ENCODE measurements at places on chromosomes 7 and 10. TPM values are rescaled to one million over a fixed set of nuclear protein-coding genes. Genes with fewer than 3 reads are reported as not detected.

LRIT1 gene
- total RNA-seq: not detected

PLAC9 gene
- total RNA-seq: not detected

C10orf88 gene
- total RNA-seq: 1.8 TPM

RNF133 gene
- not detected for total RNA-seq

CRPPA gene
- total RNA-seq: 2.5 TPM

ACSM6 gene
- not detected for total RNA-seq

SNX8 gene
- total RNA-seq: 41.7 TPM

RASA4B gene
- 13.9 TPM for total RNA-seq

A1CF gene
- 0.16 TPM for total RNA-seq

GNB2 gene
- 317 TPM for total RNA-seq

PNLIPRP1 gene
- not detected for total RNA-seq

DNA sequence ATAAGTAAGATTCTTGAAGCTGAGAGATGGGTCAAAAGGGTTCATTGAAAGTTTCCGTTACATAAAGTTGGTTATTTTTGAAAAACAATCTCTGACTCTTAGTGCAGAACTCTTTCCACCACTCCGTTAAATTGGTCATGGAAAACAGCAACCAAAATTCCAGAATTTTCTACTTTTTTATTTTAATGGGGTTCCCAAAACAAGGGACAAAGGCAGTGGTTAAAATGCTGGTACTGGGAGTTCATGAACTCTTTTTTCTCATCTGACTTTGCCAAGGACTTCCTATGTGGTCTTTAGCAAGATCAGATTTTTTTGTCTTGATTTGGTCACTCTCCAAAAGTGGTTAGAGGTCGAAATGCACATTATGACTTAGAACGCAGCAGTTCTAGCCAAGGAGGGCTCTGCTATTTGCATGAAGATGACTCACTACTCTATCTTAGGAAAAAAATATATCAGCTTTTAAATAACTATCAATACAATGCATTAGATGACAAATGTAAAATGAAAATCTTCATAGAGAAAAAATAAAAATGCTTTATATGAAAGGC is 145.7 kb downstream of the REEP3 start:
- no peak for DNase-seq

- no peak for DNase-seq
These were observed 24.0 kb upstream of the KMT2C start for GRCh38 chr7:152459724-152460251.

- no peak for DNase-seq
These were observed 142.2 kb upstream of the HDAC9 start for GRCh38 chr7:18353339-18353738.

DNA sequence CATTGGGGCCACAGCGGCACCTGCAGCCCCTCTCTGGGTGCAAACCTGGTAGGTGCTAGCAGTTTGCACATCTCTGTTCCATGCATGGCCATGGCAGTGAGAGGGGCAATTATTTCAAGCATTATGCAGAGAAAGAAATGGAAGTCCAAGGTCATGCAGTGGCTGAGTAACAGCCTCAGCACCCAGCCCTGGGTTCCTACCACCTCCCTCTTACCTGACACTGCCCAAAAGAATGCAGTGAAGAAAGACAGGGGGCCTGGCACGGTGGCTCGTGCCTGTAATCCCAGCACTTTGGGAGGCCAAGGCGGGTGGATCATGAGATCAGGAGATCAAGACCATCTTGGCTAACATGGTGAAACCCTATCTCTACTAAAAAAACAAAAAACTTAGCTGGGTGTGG is 4.9 kb upstream of the CHST12 start:
- no peak for DNase-seq

GRCh38 chr7:11026452-11027359 is 53.0 kb downstream of the PHF14 start:
- no peak for DNase-seq

GRCh38 chr7:15105711-15106110 is 203.2 kb upstream of the DGKB start:
- DNase-seq: no peak

- no peak for DNase-seq
These were observed 140.6 kb downstream of the TMEM168 start for GRCh38 chr7:112649560-112649959.

DNA sequence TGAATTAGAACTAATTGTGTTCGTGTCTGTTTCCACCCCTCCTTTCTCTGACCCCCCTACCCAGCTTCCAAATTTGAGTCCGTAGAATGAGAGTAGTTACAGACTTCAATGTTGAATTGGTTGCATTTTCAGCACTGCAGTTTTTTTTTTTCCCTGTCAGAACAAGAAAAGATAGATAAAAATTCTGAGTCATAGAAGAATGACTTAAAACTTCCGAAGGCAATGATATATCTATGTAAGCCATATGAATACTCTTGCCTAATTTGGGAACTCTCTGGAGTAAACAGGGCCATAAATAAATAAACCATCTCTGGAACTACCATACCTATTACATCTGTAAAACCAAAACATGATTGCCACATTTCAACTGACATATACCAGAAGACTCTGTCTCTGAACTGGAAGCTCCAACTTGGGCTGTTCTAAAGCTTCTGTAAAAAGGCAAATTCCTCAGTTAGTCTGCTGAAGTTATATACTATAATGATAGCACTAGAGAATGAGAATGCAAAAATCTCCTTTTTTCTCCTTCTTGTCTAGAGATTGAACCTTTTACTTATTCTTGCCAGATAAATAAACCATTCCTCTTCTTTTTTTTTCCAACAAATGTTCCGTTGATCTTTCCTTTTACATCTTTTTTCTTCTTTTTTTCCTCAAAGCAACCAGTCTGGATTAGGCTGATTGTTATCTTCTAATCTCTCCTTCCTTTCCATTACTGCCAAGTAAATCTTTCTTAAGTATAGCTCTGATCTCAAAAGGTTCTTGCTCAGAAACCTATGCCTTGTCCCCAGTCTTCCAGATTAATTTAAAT is 23.5 kb downstream of the VCL start:
- DNase-seq: no peak

DNA sequence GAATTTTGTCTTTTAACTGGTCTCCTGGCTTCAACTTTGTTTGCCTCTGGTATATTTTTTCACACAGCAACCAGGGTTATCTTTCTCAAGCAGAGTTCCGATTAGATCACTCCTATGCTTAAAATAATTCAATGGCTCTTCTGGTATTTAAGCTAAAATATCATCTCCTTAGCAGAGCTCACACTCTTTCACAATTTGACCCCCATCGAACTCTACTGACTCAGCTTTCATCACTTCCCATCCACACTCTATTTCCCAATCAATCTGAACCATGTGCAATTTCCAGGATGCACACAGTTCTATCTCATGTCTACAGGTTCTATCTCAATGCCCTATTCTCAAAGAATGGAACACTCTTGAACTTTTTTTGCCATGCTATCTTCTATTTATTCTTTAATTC is 809.5 kb downstream of the GRID1 start:
- no peak for DNase-seq

- no peak for DNase-seq
These were observed 52.2 kb upstream of the SUN1 start for GRCh38 chr7:780081-780480.

- DNase-seq: no peak
These were observed 58.2 kb downstream of the GPR141 start for GRCh38 chr7:37741776-37742175.

GRCh38 chr7:29105752-29106668 is 40.3 kb downstream of the CPVL start:
- peak; percentile 73 for DNase-seq

GRCh38 chr7:111229916-111230315 is 139.0 kb downstream of the LRRN3 start:
- no peak for DNase-seq

DNA sequence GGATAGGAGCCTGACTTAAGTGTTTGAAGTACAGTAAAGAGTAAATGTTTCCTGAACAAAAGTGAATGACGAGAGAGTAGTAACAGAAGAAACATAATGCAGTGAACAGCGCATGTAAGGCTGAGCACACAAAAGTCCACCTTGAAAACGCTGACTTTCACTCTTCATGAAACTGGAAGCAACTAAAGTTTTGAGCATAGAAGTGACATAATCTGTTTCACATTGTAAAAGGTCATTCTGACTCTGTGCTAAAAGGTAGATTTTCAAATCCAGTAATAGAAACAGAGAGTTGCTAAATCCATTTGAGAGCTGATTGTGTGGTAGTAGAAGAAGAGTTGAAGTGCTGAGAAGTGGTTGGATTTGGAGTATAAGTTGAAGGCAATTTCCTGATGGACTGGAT is 1037.0 kb downstream of the CNTNAP2 start:
- no peak for DNase-seq

GRCh38 chr7:104064969-104065387 is 75.5 kb upstream of the RELN start:
- no peak for DNase-seq

DNA sequence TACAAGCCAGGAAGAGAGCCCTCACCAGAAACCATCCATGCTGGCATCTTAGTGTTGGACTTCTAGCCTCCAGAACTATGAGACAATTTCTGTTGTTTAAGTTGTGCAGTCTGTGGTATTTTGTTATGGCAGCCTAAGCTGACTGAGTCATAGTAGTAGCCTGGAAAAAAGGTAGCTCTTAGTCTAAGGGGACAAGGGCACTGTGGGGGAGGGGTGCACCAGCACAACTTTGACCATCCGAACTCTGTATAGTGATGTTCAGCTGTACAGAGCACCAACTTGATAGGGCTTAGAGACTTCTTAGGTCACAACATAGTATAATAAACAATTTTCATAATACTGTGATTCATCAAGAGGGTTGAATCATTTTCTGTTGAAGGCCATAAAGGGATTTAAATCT is 14.3 kb downstream of the EIF4EBP2 start:
- DNase-seq: no peak

DNA sequence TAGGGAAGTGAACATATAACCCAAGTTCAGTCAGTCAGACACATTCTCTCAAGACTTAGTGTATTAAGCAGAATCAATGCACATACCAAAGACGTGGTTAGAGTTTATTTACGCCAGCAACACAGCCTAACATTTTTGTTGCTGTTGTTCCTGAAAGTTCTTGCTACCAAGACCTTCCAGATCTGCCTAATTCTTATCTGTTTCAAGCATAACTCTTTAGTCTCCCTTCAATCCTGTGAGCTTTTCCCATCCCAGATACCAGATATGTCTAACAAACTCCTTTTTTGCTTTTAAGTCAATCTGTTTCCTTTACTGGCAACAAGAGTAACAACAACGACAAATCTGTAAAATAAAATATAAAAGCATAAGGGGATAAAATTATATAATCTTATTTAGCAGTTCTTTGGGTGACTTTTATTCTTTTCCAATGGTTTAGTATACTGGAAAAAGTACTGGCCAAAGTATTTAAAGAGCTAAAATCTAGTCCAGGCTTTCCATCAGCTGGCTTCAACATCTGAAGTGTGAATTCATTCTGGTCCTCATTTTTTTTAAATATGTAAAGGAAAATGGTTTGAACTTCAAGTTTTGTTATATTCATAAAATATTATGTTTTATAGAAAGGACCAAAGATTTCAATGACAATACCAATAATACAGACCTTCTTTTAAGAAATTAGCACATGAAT is 193.8 kb downstream of the IMMP2L start:
- DNase-seq: no peak

- DNase-seq: no peak
These were observed 131.7 kb downstream of the TEX36 start for GRCh38 chr10:125551247-125551646.

GRCh38 chr10:121796342-121796741 is 131.5 kb downstream of the ATE1 start:
- no peak for DNase-seq

GRCh38 chr7:110922906-110923305 is 168.0 kb upstream of the LRRN3 start:
- no peak for DNase-seq

GRCh38 chr10:15791816-15792524 is 68.3 kb downstream of the MINDY3 start:
- DNase-seq: no peak

- DNase-seq: no peak
These were observed 16.9 kb upstream of the MTURN start for GRCh38 chr7:30117896-30118295.

DNA sequence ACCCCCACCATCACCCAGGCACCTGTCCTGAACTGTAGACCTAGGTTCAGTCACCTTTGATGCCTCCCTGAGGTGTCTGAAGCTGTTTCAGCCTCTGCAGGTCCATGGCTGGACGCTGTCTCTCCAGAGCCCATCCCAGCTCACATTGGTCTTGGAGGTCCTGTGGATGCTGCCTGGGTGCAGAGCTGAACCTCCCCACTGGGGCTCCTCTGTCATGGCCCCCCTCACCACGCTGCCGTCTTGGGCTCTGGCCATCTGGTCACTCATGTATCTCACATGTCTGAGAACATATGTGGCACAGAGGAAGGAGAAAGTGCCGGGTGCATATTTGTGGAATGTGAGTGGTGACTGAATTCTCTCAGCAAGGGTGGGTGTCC is 108.9 kb downstream of the NKX6-2 start:
- no peak for DNase-seq

Data from HT-29 (cell line).